Caki2 (cell line): ENCODE measurements at places on chromosomes 2 and 18.

GRCh38 chr2:124213977-124214587 lies 189.0 kb downstream of the CNTNAP5 start:
- DNase-seq, result no peak

DNA sequence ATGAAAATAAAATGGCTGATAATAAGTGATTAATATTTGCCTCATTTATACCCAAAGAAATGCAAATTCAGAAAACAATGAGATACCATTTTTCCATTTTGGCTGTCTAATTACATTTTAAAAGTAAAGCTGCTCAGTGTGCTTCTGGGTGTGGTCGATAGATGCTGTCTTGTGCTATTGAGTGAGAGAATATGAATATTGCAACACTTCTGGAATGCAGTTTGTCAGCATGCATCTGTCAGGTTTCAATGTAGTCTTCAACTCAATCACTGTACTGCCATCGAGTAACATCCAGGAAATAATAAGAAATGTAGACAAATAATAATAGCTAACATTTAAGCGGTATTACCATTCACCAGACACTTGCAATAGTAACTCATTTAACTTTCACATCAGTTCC lies 3.9 kb downstream of the IL18R1 start:
- DNase-seq, result no peak

DNA sequence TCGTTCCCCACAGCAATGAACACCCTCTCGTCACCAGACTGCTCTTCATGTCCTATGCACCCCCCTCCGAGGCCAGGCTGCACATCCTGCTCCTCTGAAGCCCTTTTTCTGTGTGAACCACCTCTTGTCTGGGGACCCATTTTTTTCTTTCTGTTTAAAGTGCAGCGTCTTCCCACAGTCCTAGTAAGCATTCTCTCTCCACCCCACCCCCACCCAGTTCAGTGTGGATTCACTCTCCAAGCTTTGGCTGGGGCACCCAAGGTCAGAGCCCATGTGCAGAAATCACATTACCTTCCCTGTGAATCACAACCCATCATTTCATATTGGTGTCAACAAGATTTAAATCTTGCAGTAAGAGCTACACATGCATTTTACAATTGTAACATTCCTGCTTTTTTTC lies 26.4 kb upstream of the PKDCC start:
- DNase-seq, result no peak

GRCh38 chr18:48003426-48004349 lies 73.2 kb upstream of the SMAD2 start:
- DNase-seq, result peak; percentile 65

DNA sequence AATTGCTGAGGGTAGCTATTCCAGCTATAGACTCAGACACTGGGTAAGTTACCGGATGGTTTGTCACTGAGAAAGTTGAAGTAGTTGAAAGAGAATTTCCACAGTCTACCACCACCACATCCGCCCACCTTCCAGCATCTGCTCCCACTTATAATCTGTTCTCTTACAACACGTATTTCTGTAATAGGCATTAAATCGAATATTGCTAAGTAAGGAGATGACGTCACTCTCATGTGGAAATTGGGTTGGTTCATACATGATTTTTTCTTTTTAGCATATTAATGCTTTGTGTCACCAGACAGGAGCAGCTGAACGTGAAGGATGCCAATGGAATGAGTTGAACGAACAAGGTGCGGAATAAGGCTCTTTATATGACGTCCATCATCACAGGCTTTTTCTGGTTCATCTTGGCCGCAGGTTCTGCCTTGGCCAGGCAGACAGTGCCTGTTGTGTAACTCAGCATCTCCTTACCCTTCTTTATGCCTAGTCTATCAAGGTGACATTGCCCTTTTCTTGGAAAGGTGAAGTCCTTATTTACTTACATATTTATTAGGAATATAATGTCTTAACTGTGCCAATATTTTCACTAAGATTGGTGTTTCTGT lies 45.9 kb downstream of the THUMPD2 start:
- DNase-seq, result no peak

- no peak for DNase-seq
Observed at GRCh38 chr2:177731384-177731783, 338.8 kb downstream of the AGPS start.

DNA sequence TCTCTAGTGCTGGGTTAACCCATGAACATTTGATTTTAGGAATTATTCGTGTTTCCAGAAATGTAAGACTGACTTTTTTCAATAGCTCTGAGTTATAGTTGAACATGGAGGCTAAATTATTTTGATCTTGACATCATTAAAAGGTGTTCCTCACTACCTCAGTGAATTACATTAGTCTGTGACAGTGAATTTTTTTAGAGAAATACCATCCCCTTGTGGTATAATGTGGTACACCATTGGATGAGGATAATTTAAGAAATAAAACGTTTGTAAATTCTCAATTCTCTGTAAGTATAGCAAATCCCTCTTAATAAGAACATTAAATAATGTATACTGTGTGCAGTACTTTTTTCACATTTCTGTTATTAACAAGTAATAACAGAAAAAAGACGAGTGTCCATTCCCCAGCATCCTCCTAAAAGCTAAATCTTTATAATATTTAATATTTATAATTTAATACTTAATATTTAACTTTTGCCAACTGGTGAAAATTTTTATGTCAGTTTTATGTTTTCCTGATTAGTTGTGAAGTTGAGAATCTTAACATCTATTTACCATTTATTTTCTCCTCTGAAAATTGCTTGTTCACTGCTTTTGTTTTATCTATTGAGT lies 70.3 kb upstream of the CWC22 start:
- no peak for DNase-seq
